ENCODE measurements at places on chromosomes 7 and 10.

DNA sequence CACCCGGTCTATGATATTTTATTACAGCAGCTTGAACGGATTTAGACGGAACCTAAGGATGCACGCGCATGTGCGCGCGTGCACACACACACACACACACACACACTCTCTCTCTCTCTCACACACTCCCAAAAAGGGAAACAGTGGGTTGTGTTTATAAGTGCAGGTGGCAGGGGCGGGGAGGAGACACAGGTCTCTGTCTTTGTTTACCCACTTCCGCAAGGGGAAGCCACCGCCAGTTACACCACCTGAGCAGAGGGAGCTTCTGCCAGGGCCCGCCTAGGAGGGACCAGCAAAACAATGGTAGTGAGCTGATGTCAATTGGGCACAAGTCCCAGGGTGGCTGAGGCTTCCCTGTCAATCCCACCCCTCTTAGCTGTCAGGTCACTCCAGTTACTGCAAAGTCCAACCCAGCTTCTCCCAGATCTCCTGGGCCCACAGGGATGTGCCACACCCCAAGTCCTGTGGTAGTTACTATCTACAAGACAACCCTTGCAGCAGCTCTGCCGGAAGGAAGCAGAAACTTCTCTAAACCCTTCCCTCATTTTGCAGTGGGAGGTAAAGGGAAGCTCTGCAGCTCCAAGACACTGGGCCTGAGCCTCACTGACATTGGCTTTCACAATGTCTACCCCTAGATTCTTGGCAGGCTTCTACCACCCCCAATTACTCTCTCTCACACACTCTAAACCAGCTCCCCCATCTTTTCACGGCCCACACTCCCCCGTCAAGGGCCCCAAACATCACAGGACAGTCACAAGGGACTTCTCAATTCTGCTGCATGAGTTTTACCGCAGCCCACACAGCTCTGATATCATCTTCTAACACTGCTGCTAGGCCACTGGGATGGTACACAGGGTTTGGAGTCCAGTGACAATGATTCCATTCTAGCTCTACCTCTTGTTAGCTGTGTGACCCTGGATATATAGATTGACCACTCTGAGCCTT, 17.6 kb downstream of the ANXA11 start:
- DNase-seq = peak; percentile 56

- DNase-seq = no peak
Measured at GRCh38 chr7:151056666-151057505, 811 bp downstream of the CDK5 start.

DNA sequence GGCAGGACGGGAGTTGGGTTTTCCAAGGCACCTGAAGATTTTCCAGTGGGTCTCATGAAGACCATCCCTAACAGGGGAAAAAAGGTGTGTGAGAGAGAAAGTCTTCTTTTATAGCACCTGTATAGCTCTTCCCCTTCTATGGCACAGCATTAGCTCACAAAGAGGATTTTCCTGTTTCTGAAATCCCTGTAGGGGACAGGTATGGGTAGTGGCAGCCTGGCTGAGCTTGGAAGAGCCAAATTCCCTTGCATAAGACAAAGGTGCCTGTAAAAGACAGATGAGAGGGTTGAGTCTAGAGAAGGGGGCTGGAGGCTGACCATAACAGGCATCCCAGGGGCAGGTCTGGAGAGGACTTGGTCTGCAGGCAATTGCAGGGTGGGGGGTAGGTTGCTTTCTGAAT, 63.7 kb downstream of the COL13A1 start:
- no peak for DNase-seq

- DNase-seq = peak; percentile 5
Measured at GRCh38 chr7:135704074-135704473, 23.9 kb downstream of the SLC13A4 start.

DNA sequence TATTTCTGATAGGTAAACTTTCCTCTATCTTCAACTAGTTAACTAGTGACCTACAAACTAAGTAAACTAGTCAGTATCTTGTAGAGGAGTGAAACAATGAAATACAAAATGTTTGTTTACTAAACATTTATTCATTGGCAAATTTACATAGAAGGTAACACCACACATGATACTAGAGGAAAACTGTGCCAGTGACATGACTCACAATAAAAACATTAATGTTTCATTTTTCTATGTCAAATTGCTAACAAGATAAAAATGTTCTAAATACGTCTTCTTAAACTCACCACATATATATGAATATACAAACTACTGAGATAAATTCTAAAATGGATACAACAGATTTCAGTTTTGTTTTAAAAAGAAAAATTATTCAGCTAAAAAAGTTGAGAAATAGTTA, 471.3 kb downstream of the PARD3 start:
- DNase-seq = no peak

DNA sequence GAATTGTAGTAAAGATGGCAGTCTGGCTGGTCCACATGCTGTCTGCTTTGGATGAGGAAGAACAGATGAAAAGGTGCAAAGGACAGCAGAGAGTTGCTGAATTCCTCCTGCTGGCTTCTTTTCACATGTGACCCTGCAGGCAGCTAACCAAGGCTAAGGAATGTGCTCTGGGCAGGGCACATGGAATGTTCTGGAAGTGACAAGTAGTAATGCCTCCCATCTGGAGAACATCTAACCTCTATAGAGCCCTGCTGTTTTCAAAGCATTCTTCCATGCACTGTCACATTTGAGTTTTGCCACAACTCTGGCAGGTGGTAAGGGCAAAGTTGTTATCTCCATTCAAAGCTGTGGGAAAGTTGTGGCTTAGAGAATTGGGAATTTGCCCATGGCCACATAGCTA, 208.8 kb downstream of the STK31 start:
- DNase-seq = no peak

GRCh38 chr10:35720366-35720765, 78.3 kb upstream of the FZD8 start:
- DNase-seq = no peak

DNA sequence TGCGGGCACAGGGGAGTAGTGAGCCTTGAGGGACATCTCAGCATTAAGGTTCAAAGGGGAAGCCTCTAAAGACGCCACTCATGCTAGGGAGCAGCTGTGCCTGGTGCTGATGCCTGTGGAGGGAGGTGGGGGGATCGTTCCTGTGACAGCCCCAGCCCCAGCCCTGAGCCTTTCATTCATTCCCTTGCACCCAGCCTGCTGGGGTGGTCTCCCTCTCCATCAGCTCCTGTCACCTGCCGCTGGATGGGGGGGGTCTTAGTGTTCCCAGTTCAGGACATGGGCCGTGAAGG, 11.6 kb downstream of the ZNF316 start:
- no peak for DNase-seq

DNA sequence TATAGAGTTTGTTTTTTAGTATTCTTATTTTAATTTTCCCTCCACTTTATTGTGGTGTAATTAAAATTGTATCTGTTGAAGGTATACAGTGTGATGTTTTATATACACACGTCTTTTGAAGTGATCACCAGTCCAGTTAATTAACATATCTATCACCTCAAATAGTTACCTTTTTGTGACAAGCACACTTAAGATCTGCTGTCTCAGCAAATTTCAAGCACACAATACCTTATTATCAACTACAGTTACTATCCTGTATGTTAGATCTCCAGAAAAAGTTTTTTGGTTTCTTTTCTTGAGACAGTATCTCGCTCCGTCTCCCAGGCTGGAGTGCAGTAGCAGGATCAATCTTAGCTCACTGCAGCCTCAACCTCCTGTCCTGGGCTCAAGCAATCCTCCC, 8.7 kb downstream of the WIPI2 start:
- DNase-seq = no peak

GRCh38 chr7:155799514-155799913, 12.7 kb downstream of the SHH start:
- no peak for DNase-seq

DNA sequence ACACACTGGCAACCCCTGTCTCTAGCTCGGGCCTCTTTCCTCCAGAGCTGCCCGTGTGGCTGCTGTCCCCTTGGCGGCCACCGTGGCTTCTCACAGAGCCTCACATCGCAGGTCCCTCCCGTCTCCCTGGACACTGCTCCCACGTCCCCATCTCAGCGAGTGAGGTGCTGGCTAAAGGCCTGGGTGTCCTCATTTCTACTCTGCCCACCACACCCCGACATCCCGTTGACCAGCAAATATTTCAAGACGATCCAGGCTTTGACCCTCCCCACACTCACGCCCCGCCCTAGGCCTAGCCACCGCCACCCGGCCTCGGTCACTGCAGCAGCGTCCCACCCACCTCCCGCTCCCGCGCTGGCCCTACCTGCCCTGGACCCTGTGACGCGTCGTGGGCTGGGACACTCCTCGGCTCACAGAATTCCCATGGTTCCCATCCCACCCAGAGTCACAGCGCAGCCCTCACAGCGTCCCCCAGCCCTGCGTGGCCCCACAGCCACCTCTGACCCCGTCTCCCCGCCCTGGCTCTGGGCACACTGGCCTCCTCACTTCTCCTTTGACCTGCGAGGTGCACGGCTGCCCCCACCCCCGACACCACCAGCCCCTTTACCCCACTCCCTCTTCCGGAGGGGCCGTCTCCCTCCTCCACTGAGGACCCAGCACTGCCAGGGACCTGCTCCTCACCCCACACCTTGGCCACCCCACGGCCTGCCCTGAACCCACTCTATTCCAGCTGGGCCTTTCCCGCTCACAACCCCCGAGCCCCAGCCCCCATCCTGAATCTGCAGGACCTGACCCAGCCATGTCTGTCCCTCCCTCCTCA, 6.9 kb downstream of the ADAP1 start:
- no peak for DNase-seq

GRCh38 chr10:132893090-132893489, 49.3 kb downstream of the CFAP46 start:
- DNase-seq = no peak

DNA sequence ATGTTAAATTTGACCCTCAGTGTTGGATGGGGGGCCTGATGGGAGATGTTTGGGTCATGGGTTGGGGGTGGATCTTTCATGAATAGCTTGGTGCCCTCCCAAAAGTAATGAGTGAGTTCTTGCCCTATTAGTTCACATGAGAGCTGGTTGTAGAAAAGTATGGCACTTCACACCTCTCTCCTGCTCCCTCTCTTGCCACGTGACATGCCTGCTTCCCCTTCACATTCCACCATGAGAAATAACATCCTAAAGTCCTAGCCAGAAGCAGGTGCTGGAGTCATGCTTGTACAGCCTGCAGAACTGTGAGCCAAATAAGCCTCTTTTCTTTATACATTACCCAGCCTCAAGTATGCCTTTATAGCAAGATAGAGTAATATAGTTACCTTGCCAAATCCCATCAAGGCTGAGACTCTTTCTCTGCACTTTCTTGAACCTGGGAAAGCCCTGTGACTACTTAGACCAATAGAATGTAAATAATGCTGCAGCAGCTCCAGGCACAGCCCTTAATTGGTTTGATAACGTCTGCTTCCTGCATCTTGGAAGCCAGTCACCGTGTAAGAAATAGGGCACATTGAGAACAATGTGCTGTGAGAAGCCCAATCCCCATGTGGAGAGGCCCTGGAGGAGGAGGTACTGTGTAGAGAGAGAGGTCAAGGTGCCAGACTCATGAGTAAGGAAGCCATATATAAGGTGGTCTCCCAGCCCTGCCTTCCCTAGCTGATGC, 88.0 kb upstream of the NAMPT start:
- no peak for DNase-seq

GRCh38 chr10:34364253-34365037, 450.7 kb downstream of the PARD3 start:
- DNase-seq = no peak

DNA sequence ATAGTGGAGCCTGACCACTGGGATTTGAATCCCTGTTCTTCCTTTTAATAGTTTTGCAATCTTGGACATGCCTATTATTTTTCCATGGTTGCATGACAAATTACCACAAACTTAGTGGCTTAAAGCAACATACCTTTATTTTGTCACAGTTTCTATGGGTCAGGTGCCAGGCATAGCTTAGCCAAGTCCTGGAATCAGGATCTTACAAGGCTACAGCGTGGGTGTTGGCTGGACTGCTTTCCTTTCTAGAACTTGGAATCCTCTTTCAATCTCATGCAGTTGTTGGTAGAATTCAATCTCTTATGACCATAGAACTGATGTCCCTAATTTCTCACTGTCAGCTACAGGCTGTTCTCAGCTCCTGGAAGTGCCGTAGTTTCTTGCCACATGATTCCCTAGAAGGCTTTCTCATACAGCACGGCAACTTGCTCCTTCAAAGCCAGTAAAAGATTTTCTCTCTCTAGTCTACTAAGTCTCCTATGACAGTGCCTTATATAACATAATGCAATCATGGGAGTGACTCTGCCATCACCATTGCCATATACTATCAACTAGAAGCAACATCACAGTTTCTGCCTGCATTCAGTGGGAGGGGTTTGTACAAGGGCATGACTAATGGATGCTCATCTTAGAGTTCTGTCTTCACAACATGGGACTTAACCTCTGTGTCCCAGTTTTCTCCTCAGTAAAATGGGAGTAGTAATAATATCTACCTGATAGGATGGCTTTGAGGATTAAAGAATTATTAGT, 243.4 kb upstream of the FZD1 start:
- no peak for DNase-seq

- DNase-seq = no peak
Measured at GRCh38 chr10:51217505-51217904, 143.2 kb downstream of the PRKG1 start.

DNA sequence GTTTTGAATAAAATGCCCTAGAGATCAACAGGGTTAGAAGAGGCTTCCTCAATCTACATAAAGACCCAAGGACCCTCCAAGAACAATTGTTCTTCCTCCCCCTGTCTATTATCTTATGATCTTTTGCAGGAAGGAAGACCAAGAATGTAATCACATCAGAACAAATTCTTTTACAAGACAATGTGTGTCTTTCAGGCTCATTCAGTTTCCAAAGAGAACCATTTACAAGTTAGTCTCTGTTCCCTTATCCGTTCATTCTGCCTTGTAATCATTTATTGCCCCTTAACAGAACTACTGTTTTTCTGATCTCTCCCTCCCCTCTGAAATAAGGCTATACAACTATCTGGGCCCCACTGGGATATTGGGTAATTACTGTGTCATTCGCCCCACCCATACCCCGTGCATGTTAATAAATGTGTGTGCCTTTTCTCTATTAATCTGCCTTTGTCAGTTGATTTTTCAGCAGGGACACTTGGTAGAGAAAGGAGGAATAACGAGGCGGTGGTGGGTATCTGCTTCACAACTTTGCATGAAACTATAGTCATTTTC, 5.7 kb upstream of the MKRN1 start:
- DNase-seq = no peak

DNA sequence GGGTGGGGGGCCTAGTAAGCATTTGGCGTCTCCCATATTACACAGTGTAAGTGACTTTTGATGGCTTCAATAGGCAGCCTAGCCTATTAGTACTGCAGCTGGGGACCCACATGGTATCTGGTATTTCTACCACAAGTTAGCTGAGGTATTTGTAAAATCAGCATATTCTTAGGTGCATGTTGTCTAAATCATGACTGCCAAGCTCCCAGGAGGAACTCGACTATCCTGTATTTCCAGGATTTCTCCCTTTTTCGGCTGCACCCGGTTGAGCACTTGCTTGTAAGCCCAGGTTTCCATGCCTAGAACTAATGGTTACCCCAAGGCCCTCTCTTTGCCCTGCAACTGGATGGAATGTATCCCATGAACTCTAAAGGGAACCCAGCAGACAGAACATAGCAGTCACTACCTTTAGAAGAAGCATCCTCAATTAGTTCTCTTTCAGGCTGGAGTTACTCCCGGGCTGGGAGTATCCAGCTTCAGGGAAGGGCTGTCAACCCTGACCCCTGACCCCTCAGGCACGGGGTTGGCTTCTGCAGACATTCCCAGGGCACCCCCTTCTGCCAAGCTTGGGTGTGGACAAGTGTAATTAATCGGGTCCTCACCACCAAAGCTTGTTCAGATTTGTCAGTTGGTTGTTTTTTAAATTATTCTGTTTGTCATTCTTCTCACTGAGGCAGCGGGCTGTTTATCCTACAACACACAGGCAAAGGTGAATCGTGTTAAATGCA, 90.3 kb upstream of the PARD3 start:
- DNase-seq = no peak

GRCh38 chr7:5218564-5219360, 28.7 kb downstream of the WIPI2 start:
- no peak for DNase-seq

All from activated T-cell treated with anti-CD3 and anti-CD28 coated beads for 48 hours (primary cell).